H1 (cell line): ENCODE measurements at places on chromosomes 2 and 18. TPM values are rescaled to one million over a fixed set of nuclear protein-coding genes. Genes with fewer than 3 reads are reported as not detected.

Gene ZNF397
- 38.9 and 39.5 TPM in 2 replicates for total RNA-seq

Gene FER1L5
- total RNA-seq: 0.69 and 0.88 TPM in 2 replicates

Gene FBXO41
- total RNA-seq: 13.5 and 14.3 TPM in 2 replicates

Gene TUBA3D
- total RNA-seq: 0.21 TPM in 1 of 2 replicates, not detected in the other

Gene CDKL4
- 0.29 TPM in 1 of 2 replicates, not detected in the other for total RNA-seq

Gene SGPP2
- total RNA-seq: not detected in 2 replicates

- no peak for DNase-seq
These were observed 34.8 kb upstream of the PPP4R1 start for GRCh38 chr18:9649164-9649540.

GRCh38 chr2:106030287-106031268, 163.5 kb downstream of the UXS1 start:
- DNase-seq: no peak

DNA sequence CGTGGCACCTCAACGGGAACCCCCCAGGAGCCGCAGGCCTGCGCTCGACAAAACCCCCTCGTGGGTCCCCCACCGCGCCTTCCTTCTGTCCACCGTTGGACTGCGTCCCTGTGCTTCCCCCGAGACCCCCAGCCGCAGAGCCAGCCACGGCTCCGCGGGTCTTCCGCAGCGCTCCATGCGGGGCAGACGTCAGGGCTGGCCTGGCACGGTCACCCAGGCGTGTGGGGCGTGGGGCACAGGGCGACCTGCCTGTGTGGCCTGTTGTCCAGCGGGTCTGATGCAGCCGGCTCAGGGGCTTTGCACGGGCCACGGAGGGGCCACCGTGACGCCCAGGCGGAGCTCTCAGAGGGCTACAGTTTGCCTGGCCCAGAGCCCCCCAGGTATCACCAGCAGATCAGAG, 11.0 kb downstream of the NFATC1 start:
- DNase-seq: no peak

DNA sequence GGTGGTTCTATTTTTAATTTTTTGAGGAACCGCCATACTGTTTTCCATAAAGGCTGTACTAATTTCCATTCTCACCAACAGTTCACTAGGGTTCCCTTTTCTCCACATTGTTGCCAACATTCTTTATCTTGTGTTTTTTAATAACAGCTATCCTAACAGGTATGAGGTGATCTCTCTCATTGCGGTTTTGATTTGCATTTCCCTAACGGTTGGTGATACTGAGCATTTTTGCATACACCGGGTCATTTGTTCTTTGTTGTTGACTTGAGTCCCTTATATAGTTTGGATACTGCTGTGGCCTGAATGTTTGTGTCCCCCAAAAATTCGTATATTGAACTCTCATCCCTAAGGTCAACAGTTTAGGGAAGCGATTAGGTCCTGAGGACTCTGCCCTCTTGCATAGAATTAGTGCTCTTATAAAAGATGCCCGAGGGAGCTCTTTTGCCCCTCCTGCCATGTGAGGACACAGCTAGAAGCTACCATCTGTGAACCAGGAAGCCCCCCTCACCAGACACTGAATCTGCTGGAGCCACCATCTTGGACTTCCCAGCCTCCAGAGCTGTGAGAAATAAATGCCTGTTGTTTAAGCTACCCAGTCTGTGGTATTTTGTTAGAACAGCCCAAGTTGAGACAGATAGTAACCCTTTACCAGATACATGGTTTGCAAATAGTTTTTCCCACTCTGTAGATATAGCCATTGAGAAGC, 4.7 kb downstream of the IMP4 start:
- no peak for DNase-seq

GRCh38 chr2:37323176-37323780, 1.4 kb downstream of the PRKD3 start:
- DNase-seq: no peak

DNA sequence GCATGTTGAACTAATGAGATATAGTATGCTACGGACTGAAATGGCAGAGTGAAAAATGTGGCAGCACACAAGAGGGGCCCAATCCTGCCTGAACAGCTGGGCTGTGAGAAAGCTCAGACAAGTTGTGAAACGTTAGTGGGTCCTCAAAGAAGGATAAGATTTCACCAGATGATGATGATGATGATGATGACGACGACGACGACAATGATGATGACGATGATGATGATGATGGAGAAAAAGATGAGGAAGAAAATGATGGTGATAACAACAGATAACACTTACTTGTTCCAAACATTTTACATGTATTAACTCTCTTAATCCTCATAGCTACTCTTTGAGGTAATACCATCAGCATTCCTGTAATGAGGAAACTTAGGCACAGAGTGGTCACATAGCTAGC, 94.2 kb downstream of the WDPCP start:
- DNase-seq: no peak

- DNase-seq: no peak
These were observed 81.7 kb upstream of the SEC11C start for GRCh38 chr18:59057969-59058368.

DNA sequence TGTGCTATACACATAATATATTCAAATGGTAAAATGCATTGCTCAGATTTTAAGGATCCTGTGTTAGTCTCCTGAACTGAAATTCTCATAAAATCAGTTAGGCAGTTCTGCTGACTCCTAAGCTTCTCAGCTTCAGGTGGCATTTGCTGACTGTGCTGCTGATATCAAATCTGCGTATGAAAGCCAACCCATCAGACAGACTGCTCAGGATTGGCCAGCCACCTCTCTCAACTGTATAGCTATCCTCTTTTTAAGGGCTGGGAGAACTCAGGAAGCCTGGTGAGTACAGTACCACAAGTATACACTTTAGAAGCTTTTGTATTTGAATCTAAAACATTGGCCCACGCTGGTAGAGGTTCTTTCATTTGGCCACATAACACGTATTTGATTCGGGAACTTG, 28.7 kb downstream of the PTCD3 start:
- DNase-seq: no peak

DNA sequence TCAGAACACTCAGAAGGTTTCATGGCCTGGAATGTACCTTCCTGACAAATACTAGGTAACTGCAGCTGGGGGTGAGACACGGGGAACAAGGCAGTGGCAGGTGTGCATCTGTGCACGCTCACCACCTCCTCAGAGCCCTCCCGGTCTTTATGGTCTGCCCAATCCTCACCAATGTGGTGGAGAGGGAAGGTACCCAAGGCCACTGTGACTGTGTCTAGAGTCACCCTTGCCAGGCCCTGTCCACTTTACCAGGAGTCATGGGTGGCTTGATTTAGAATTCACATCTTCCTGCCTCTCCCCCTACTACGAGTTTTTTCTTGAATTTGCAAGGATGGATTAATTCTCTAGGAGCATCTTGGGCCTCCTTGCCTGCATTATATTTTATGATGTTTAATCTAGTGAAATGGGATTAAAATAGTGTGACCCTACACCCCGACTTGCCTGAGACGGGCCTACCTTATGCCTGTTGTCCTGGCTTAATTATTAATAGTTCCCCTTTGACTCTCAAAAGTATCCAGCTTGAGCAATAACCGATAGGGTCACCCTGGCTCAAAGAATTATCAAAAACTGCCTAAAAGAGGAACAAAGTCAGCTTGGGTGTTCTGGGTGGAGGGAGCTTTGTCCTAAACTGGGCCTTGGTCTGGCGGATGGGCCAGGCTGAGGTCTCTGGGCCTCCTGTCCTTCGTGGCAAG, 56.5 kb downstream of the ACAA2 start:
- DNase-seq: no peak

- no peak for DNase-seq
These were observed 421.1 kb downstream of the PTH2R start for GRCh38 chr2:208827549-208828221.

DNA sequence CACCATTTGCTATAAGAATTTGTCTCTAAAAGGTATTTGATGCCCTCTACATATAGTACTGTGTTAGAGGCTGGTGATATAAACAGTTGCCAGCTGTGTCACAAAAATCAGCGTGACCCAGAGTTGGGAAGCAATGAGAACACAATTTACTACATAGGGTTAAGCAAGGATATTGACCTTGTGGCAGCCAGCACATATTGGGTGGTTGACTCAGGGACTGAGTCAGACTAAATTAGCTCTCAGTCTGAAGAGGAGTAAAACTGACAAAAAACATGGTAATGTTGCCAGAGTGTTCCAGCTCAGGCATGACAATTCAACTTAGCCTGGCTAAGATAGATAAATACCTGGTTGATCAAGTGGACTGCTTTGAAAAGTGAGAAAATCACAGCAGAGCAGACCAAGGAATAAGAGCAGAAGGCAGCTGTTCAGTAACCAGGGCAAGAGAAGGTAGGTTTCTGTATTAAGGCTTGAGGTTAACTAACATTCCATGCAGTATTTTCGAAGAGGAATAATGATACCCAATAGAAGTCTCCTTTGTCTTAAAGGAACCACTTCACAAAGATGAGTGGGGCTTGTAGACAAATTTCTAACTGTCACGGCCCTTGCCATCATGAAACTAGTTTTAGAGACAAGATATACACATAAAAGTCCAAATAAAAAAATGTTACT, 108.2 kb upstream of the ERBB4 start:
- no peak for DNase-seq

DNA sequence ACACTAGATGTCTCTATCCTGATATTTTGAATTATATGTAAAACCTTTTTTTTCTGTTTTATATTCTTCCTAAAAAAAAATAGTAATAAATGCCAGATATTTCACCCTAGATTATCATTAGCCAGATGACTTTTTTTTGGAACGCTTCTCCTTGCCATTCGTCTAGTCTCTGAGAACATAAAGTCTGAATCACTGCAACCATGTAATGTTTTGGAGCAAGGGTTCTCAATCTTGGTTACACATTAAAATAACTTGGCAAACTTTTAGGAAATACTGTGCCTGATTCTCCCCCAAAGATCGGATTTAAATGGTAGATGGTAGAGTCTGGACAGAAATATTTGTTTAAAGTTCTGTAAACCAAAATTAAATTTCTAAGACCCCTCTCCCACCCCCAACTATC, 21.0 kb downstream of the SLC25A52 start:
- no peak for DNase-seq

GRCh38 chr2:27016801-27017325, 15.9 kb upstream of the TMEM214 start:
- peak; percentile 61 for DNase-seq

- DNase-seq: no peak
These were observed 37.2 kb downstream of the MBOAT2 start for GRCh38 chr2:8966123-8966908.

DNA sequence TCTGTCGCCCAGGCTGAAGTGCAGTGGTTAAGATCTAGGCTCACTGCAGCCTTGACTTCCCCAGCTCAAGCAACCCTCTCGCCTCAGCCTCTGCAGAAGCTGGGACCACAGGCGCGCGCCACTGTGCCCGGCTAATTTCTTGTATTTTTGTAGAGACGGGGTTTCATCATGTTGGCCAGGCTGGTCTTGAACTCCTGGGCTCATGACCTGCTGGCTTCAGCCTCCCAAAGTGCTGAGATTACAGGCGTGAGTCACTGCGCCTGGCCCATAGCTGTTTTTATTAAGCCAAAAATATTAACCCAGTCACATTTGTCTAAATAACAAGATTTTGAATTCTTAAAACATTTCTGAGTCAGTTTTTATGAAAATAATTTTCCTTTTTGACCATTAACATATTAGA, 6.3 kb upstream of the SFT2D3 start:
- DNase-seq: no peak

DNA sequence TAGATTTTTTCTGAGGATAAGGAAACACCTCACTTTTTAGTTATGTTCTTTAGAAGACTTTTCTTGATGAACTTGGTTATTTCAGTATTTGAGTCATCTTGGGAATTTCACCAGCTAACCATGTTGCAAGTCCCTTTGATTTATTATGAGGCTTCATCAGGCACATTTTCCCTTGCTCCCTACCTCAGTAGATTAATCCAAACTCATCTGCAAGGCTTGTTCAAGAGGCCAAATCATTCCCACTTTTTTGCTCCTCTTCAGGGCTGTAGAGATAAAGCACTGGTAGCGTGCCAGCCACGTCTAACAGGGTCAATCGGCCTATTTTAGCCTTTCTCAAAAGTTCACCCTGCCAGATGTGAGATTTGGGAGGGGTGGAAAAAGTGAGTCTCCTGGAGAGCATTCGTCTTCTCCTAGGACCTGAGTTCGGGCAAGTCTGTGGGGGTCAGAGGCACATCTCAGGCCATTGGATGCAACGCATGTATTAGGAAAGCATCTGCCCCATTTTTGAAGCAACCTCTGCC, 120.3 kb downstream of the RDH14 start:
- DNase-seq: no peak

GRCh38 chr2:202311823-202312388, 46.3 kb downstream of the NOP58 start:
- no peak for DNase-seq

DNA sequence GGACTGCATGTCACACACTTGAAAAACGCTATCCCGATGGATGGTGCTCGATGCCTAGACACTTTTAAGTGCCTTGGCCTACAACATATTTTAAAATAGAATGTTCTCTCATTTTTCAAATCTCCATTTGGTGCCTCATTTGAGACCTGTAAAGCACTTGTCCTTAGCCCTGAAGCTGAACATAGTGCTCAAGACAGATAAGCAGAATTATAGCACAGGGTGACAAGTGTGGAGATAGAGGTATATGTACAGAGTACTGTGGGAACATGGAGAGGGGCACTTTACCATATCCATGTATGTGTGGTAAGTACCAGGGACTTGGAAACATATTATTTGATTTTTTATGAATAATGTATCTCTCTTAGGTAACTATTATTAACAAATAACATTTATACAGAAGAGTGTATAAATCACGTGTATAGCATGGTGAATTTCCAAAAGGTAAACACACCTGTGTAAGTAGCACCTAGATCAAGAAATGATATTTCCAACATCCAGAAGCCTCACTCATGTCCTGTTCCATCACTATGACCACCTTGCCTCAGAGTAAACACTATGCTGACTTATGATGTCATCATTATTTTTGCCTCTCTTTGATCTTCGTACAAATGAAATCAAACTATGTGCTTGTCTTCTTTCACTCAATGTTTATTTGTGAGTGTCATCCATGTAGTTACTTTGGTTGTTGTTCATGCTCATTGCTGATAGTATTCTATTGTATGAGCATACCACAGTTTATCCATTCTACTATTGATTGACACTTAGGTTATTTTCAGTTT, 103.6 kb downstream of the BABAM2 start:
- no peak for DNase-seq

DNA sequence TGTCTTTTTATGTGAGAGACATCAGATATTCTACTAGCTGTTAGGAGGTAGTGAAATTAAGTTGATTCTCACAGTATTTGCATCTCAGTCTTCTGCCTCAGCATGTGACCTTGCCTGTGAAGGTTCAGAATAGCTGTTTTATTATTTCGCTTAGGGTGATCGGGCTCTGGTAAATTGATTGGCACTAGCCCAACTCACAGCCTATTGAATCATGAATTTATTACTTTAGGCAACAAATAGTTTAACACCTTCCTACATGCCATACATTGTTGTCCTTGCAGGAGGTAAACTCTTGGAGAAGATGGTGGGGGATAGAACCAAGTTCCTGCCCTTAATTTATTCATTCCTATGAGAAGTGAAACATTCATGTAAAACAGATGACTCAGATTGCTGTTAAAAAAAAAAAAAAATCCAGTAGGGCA, 101.9 kb downstream of the GPD2 start:
- no peak for DNase-seq

GRCh38 chr2:237128026-237128703, 42.5 kb downstream of the COPS8 start:
- peak; percentile 46 for DNase-seq
